Stimulated activated naive CD4-positive, alpha-beta T cell (primary cell): ENCODE measurements at places on chromosomes 3 and 15.

- no peak for DNase-seq
Measured at GRCh38 chr3:112327371-112327951, 5.5 kb upstream of the CD200 start.

GRCh38 chr15:98824595-98824994, 176.3 kb downstream of the IGF1R start:
- no peak for DNase-seq

- no peak for DNase-seq
Measured at GRCh38 chr3:67018105-67018788, 20.1 kb downstream of the KBTBD8 start.

- DNase-seq: no peak
Measured at GRCh38 chr3:178419071-178419470, 117.2 kb upstream of the KCNMB2 start.

DNA sequence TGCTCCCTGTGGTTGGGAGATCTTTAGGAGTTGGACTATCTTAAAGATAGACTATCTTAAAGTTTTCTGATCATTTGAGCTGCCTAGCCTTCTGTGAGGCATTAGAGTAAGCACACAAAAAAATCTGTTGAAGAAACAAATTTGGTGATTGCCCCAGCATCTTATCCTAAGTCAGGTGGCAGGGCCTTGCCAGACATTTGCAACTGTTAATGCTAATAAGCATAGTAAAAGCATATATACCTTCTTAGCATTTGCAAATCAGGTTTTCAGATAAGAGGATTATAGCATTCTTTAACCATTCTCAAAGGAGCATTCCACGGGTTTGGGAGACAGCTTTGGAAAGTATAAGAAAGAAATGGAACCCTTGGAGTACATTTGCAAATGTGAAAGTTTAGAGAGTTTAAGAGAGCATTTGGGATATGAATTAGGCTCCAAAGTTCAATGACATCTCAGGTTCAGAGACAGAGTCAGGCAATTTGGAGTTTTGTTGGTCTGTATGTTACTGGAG, 61.0 kb downstream of the SEMA6D start:
- DNase-seq: no peak

GRCh38 chr3:31035681-31036080, 141.2 kb upstream of the GADL1 start:
- DNase-seq: no peak

- DNase-seq: no peak
Measured at GRCh38 chr3:186105543-186105942, 3.3 kb downstream of the ETV5 start.
